ENCODE measurements at places on chromosomes 6 and 20.

GRCh38 chr6:150336299-150336698 is 32.5 kb upstream of the IYD start:
- no peak for DNase-seq

- DNase-seq, result no peak
Measured at GRCh38 chr20:62609279-62609720, 33.0 kb upstream of the SLCO4A1 start.

DNA sequence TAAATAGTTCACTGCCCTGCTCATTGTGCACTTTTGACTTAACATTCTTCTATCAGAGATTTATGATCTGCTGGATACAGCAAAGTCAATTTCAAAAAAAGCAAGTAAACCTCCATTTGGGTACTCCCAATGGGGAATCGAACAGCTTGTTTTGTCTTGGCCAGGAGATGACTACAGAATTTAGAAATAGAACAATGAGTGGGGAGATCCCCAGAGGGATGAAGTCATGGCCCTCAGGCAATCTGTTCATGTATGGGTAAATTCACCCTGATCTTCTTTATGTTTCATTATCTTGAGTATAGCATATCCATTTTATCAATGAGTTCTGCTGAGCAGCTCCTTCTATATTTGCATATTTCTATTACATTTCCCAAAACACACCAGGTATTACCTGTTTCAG is 1681.9 kb downstream of the HACE1 start:
- no peak for DNase-seq

DNA sequence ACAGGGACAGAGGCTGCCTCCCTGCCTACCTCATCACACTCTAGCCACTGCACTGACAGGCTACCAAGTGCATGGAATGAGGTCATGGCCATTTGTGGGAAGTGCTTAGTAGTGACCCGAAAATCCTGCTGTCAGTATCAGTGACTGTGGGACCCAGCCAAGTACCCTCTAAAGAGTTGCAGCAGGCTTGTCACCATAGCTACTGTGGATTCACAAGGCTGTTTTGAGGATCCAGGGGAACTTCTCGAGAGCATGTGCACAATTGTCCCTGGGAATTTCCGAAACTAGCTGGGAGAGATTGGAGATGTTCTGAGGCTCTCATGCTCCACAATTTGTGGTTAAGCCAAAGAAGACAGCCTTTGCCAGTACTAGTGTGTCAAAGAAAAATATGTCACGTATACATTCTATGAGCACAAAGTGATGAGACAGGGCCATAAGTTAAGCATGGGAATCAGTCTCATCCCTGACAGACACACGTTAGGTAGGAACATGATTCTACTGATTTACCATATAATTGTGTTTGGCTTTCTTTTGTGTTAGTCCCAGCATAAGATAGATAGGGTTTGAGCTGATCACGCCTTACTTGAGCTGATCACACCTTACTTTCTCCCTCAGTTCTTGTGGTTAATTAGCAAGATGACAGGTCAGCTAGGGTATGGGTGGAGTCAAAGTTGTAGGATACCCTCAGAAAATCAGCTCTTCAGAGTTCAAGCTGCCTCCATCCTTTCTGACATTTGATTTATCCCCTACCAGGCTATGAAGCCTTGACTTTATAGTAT is 42.6 kb upstream of the TMEM170B start:
- no peak for DNase-seq

DNA sequence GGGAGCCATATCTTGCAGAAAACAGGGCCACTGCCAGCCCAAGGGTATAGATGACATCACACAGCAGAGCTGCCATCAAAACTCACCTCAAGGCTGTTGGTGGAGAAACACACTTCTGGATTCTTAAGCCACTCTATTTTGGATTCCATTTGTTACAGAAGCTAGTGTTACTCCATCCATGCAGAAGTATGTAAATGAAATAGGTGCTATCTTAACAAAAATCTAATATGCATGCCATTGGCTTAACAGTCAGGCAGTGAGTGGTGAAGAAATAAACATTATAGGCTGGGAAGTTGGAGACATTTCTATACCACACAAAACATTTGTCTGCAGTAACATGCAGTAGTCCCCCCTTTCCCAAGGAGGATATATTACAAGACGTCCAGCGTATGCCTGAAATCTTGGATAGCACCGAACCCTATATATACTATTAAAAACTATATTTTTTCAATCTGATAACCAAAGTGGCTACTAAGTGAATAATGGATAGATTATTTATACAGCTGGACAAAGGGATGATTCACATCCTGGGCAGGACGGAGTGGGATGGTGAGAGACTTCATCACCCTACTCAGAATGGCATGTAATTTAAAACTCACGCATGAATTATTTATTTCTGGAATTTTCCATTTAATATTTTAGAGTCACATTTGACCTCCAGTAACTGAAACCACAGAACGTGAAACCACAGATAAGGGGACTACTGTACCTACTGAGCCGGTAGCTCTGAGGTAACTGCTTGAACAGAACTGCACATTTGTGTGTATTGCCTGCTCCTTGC is 160.0 kb upstream of the PLN start:
- DNase-seq, result no peak

DNA sequence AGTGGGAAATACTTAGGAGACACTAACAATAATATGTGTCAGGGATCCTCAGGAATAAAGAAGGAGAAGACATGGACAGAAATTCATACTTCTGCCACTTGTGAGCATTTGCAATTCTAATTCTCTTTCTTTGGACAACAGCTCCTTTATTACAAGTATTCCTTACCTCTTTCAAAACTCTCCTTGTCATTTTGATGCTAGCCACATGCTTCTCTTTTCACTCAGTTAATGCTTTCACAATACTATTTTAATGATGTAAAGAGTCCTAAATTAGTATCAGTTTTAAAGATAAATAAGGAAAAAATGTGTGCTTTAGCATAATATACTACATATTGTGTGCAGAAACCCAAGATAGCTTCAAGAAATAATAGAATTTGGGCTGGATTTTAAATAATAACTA is 62.5 kb downstream of the AHI1 start:
- DNase-seq, result no peak

- no peak for DNase-seq
Measured at GRCh38 chr6:27785294-27785693, 126.9 kb downstream of the OR2B2 start.

DNA sequence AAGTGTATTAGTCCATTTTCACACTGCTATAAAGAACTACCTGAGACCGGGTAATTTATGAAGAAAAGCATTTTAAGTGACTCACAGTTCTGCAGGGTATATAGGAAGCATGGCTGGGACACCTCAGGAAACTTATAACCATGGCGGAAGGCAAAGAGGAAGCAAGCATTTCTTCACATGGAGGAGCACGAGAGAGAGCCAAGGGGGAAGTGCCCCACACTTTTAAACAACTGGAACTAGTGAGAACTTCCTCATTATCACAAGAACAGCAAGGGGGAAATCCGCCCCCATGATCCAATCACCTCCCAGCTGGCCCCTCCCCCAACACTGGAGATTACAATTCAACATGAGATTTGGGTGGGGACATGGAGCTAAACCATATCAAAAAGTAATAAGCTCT is 28.3 kb upstream of the B3GAT2 start:
- DNase-seq, result no peak

DNA sequence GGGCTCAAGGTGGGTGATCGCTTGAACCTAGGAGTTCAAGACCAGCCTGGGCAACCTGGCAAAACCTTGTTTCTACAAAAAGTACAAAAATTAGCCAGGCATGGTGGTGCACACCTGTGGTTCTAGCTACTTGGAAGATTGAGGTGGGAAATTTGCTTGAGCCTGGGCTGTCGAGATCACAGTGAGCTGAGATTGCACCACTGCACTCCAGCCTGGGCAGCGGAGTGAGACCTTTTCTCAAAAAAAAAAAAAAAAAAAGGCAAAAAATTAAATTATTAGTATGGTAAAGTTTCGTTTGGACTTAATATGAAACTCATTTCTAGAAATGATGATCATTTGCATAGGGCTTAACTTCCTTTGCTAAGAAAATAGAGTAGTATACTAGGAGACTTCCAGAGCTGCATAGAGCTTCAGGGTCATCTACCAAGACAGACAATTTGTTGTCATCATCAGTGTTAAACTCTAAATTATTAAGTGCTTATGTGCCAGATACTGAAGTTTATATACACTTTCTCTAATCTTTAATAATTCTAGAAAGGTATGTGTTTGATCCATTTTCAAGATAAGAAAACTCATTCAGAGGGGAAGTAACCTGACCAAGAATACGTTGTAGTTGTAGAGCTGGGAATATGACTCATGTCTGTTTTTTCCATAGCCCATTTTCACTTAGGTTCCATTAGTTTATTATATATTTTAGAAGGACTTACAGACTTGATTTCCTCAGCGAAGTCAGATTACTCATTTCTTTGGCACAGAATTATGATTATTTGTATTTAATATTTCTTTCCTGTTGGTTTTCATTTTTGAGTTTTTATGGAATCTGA is 84.5 kb downstream of the SLC16A10 start:
- peak; percentile 30 for DNase-seq

DNA sequence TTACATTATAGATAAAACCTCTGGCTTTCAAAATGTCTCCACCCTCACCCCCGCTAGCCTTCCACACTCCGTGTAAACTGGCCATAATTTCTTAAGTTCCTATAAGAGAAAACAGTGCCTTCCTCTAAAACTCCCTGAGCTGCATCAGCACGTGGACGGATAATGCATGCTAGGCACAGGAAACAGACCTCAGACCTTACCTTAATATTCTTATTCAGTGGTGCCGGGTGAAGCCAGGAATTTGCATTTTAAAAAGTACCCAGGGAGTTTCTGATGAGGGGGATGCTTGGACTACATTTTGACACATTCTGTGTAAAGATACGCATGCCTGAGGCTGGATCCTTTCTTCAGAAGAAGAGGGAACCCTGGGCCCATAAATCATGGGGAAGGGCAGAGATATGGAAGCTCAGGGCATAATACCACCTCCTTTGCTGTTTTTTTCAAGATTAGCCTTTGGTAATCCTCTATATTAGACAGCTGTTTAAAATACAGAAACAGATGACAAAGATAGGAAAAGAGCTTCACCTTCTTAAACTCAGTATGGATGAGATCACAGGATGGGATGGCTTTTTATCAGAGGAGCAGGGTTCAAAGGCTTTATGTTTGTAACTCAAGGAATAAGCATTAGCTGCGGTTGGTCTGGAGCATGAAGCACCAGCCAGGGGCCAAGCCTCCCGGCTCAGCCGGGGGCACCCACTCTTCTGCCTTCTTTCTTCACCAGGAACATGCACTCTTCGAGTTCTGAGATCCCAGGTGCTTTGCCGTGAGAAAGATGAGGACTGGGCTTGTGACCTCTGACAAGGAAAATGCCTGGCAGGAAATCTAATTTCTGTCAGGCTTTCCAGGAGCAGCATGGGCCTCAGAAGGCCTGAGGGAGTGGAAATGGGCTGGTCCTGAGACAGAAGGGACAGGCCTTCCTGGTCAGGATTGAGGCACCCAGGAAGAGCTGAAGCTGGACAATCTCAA is 218.1 kb upstream of the SOX4 start:
- DNase-seq, result no peak

- DNase-seq, result no peak
Measured at GRCh38 chr6:129112591-129112990, 229.7 kb downstream of the LAMA2 start.

GRCh38 chr6:52503851-52504781 is 72.7 kb downstream of the TRAM2 start:
- DNase-seq, result no peak

GRCh38 chr6:110392727-110393126 is 22.6 kb downstream of the DDO start:
- DNase-seq, result no peak

- peak; percentile 57 for DNase-seq
Measured at GRCh38 chr20:23419995-23420901, 1.0 kb downstream of the NAPB start.

- DNase-seq, result no peak
Measured at GRCh38 chr6:41228616-41229015, 467 bp downstream of the TREML4 start.

GRCh38 chr20:834151-834746 is 734 bp downstream of the FAM110A start:
- no peak for DNase-seq

GRCh38 chr6:11853678-11854407 is 75.2 kb upstream of the ADTRP start:
- no peak for DNase-seq

DNA sequence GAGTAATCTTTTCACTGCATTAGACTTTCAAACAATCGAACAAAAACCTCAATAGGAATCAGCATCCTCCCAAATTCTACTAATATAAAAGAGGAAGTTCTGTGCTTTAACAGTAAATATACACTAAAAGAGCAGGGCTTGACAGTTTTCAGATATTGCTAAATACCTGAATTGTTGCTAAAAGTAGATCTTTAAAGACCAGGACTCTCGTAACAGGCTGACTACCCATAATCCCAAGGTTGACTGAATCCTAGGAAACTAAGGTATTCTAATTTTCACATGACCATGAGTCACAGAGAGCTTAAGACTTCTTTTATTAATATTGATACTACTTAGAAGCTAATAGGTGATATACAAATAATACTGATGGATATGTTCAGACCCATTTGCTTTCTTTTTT is 10.1 kb downstream of the CD164 start:
- DNase-seq, result no peak

GRCh38 chr6:6717953-6718352 is 129.4 kb downstream of the LY86 start:
- DNase-seq, result no peak

DNA sequence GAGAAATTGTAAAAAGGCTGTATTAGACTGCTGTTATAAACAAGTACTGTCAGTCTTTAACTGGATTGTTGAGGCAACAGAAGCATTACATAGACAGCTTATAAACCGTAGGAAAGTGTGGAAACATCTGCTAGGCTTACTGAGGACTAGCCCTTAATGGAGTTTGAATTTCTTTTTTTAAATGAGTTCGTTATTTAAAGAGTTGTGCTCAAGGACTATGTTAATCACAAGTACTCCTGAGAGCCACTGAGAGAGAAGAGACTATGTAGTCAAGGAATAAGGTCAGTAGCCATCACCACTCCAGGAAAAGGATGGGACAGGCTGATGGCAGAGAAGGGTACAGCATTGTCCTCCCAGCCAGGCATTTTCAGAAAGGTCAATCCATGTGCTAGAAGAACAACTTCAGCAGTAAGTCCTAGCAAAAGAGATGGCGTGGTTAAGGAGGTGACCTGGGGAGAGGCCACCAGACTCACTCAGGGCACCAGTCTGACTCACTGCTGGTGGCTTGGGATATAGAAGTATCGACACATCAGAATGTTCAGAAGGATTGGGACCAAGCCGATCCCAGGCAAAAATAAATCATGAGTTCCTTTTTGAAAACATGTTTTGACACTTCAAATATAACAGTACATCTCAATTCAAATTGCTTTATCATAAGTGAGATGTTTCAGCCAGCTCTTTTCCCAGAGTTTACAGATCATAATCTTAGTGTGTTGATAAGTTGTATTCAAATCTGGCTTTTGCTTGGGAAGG is 6.4 kb downstream of the RPS12 start:
- DNase-seq, result no peak

- DNase-seq, result no peak
Measured at GRCh38 chr6:26109772-26110171, 22.5 kb downstream of the HFE start.

Data from GM06990 (cell line).